ENCODE measurements at places on chromosomes 6 and 20.

DNA sequence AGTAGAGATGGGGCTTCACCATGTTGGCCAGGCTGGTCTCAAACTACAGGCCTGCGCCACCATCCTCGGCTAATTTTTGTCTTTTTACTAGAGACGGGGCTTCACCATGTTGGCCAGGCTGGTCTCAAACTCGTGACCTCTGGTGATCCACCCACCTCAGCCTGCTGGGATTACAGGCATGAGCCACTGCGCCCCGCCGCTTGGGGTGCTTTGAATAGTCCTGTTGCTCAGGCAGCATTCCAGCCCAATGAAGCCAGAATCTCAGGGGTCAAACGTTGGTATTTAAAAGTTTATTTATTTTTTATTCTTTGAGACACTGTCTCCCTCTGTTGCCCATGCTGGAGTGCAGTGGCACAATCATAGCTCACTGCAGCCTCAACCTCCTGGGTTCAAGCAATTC, 11.3 kb downstream of the MOCS3 start:
- DNase-seq, result no peak

DNA sequence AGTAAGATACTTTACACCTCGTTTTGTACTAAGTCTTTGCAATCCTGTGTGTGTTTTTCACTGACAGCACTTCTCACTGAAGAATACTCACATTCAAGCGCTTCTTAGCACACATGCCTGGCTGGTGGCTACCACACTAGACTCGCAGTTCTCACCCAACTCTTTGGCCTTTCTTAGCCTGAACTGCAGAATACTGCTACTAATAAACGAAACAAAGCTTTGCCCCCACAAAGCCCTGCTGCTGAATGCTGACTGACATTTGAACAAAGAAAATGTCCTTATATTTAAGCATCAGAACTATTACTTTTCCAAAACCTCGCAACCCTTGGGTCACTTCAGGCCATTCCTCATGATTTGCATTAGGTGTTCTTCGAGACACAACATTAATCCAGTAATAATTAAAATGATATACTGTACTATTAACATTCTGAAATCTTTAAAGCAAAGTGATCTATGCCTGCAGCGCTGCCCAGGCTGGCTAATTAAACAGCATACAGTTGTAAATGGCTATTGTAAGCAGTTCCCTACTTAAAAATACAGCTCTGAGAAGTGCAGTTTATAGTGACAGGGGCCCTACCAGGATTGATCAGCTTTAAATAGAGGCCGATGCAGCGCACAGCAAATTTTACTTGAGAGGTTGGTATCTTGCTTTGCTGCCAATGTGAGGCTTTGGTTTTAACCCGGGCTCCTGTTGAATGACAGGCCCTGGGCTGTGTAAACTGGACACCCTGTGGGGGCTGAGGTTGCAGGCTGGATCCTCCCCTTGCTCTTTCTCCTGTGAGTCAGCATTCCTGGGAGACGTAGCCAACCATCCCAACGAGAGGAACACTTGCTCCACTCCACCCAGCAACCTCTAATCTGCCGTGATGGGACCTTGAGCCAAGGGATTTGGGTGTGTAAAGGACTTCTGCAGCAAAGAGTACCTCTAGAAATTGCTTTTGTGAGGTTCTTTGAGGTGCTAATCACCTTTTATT, 899.0 kb downstream of the TFAP2A start:
- no peak for DNase-seq

DNA sequence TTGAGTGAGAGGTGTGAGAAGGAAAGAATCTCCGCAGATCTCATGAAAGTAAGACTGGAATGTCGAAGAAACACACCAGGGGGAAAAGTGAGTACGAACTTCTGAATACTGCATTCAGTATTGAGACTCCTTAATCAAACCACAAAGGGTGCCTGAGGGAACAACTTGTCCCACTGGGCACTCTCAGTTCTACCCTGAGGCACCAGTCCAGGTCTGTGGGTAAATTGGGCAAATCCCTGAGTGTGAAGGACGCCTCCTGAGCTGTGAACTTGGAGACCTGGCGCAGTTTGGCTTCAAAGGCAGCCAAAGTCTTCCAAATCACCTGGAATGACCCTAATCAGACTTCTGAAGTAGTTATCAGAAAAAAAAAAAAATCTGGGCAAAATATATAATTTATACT, 329.7 kb downstream of the BTBD9 start:
- DNase-seq, result no peak

GRCh38 chr6:108751851-108752732, 96.1 kb upstream of the ARMC2 start:
- no peak for DNase-seq

- no peak for DNase-seq
Observed at GRCh38 chr20:44688053-44688625, 27.0 kb upstream of the CCN5 start.

GRCh38 chr20:62437496-62437895, 10.2 kb upstream of the RBBP8NL start:
- no peak for DNase-seq

- no peak for DNase-seq
Observed at GRCh38 chr6:82374516-82374915, 10.9 kb downstream of the TPBG start.

- no peak for DNase-seq
Observed at GRCh38 chr6:112021691-112022310, 32.1 kb upstream of the CCN6 start.

DNA sequence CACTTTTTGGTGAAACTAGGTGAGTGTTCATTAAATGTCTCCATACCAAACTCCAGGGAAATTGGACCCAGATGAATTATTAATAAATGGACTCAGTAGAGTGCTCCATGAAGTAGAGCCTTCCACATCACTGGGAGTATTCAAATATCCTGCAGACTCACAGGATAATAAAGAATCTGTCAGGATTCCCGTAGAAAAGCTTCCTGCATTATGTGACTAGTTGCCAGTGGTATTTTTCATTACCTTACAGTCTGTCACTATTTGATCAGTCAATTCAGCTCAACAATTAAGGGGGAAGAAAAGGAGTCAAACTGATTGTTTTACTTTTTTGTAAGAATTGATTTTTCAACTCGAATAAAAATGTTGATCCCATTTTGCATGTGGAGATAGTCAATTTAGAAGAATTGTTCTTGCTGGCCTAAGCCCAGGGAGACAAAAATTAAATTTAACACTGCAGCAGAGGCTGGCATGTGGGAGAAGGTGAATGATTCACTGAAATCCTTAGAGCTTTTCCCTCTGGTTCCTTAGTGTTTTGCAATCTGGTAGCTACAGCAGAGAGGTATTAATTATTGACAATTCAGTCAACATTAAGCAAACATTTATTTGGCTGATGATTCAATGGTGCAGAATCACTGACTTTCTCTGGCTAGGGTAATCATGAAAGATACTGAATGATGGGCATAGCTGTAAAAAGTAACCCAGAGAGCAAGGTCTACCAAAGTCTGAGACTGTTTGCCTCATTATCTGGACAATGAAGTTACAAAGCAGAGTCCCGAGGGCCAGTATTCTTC, 442.4 kb downstream of the CD83 start:
- no peak for DNase-seq

GRCh38 chr20:6135347-6135746, 12.5 kb upstream of the FERMT1 start:
- no peak for DNase-seq

- no peak for DNase-seq
Observed at GRCh38 chr6:47722194-47722593, 23.8 kb downstream of the ADGRF4 start.

- DNase-seq, result no peak
Observed at GRCh38 chr6:143498428-143498827, 13.1 kb downstream of the FUCA2 start.

- DNase-seq, result no peak
Observed at GRCh38 chr6:12369781-12370262, 79.7 kb downstream of the EDN1 start.

- DNase-seq, result no peak
Observed at GRCh38 chr20:52348434-52348833, 156.9 kb upstream of the ZFP64 start.

DNA sequence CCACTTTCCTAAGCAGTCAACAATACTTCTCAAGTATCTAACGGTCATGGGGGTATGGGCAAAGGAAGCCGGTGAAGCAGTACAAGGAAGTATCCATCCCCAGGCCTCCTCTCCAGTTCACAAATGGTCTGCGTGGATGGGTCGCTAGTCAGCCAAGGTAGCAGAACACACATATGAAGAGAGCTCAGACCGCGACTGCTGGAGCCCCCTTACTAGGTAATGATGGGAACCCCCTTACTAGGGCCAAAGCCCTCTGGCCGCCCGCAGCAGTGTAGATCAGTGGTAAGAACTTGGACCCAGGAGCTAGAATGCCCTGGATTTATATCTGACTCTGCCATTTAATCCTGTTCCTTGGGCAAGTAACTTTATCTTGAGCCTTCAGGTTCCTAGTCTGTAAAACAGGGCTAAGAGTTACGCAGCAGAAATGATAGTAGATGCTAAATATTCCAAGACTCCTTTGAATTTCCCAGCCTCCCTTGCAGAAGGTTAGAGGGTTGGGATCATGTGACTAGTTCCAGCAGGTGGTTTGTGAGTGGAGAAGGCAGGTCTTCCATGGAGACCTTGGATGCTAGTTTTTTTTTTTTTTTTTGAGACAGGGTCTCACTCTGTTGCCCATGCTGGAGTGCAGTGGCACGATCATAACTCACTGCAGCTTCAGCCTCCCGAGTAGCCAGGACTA, 2.1 kb upstream of the CLPSL2 start:
- no peak for DNase-seq

DNA sequence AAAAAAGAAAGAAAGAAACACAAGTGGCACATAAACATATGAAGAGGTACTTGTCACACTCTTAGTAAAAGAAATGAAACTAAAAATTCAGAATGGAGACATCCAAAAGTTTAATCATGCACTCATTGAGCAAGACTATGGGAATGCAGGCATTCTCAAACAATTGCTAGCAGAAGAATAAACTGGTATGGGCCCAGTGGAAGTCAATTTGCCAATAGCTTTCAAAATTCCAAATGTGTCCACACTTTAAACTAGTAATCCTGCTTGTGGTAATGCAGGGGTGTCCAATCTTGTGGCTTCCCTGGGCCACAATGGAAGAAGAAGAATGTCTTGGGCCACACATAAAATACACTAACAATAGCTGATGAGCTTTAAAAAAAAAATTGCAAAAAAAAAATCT, 97.4 kb downstream of the EPB41L2 start:
- no peak for DNase-seq

- no peak for DNase-seq
Observed at GRCh38 chr6:135667691-135668455, 170.3 kb upstream of the AHI1 start.

DNA sequence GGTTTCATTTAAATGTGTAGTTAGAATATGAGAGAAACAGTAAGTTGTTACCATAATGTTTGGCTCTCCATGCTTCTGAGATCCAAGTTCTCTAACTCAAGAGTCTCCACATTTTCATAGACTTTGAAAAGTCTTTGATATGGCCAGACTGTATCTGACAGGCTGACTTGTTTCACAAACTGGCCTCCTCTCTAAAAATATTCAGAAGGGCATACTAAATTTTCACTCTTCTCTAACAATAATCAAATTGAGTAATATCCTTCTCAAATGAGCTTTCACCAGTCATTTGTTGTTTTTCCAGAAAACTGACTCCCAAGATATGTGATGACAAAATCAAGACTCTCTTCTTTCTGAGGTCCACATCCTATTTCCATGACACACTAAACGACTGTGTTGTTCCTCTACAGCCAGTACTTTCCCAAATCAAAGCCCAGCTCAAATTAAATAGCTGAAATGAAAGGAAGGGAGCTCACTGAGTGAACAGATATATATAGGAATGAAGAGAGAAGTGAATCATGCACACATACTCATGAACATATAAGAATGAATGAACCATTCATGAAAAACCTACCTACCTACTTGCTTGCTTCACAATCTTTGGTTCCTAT, 15.1 kb downstream of the HIVEP2 start:
- no peak for DNase-seq

DNA sequence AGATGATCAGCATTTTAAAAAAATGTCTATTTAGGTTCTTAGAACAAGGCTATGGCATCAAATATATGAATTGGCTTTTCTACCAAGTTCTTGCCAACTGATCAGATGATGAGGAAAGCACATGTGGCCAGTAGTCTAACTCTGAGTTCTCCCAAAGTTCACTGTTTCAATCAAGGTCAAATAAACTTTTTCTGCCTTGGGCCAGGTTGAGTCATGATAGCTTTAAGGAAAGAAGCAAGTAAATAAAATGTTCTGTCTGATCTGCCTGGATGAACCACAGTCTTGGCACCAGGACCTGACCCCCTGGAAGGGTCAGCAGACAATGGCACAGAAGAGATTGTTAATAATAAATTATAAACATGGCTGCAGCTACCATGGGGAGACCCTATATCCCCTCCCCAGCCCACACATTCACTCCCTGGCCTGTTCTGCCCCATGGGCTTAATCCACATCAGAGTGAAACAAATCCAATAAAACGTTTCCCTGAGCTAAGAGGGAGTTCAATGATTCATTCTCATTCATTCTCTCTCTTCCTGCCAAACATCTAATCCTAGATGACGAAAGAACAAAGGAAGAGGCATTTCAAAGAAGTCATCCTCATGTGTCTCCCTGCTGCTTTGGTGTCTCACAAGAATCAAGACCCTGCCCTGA, 661.6 kb downstream of the DHX35 start:
- no peak for DNase-seq

GRCh38 chr6:46323312-46323965, 152.7 kb upstream of the ENPP5 start:
- no peak for DNase-seq

GRCh38 chr6:75556240-75556639, 45.4 kb upstream of the SENP6 start:
- DNase-seq, result no peak

DNA sequence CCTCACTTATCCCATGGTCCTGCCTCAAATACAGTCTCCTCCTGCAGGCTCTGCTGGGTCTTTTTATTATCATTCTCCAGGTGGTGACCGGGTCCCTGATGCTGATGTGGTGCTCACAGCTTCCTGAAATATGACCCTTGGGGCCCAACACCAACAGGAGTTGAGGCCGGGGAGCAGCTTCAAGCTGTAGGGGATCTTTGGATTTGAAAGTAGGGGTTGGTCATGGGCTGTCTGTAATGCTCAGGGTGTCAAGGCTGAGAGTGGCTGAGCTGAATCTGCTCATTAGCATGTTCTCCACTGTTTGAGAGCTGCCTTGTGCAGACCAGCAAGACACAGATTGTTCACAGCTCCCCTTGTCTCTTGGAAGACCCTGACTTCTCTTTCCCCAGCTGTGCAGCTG, 35.5 kb downstream of the HLA-F start:
- DNase-seq, result no peak

GRCh38 chr6:51116723-51117122, 298.1 kb downstream of the TFAP2B start:
- DNase-seq, result no peak

DNA sequence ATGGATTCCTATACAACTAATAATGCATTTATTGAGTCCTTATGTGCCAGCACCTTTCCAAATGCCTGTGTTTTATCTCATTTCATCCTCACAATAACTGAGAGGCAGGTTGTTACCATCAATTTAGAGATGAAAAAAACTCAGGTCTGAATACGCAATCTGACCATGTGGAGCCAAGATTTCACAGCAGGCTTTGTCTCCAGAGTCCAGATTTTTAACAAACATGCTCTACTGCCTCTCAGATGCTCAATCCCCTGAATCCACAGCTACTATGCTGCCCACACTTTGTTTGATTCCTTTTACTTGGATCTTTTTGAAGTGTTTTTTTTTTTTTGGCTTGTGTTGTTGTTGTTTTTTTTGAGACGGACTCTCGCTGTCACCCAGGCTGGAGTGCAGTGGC, 46.8 kb downstream of the B4GALT5 start:
- no peak for DNase-seq

GRCh38 chr6:1311400-1312202, at the start of gene FOXQ1:
TSS of gene FOXQ1 (plus strand) at chr6:1312098. CDS start at chr6:1312705, 607 bp downstream.
- no peak for DNase-seq

- DNase-seq, result no peak
Observed at GRCh38 chr6:506508-506907, 115.0 kb downstream of the IRF4 start.
